ENCODE measurements at places on chromosomes 16 and 17.

GRCh38 chr16:69190598-69190997, 3.6 kb downstream of the SNTB2 start:
- no peak for DNase-seq

DNA sequence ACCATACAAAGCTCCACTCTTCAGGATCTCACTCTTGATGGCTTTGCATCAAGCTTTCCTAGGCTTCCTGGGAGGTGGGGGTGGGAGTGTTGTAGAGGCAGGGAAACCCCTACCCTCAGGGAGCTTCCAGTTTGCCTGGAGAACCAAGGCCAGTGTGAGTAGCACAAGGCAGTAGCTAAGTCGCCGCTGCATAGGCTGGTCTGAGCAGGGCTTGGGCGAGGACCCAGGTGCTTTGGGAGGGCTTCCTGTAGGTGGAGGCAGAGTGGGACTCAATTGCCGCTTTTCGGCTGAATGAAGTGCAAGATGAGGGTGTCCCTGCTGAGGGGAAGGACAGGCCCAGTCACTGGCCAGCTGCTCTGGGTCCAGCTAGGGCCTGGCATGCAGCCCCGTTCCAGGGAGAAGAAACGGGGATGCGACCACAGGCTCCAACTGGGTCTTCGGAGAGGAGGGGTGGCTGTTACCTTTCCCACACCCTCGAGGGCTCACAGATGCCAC, 3.9 kb downstream of the CD79B start:
- no peak for DNase-seq

GRCh38 chr17:63270610-63271009, 175.5 kb downstream of the CYB561 start:
- DNase-seq: no peak

- no peak for DNase-seq
Measured at GRCh38 chr17:69064001-69064400, 3.3 kb upstream of the ABCA9 start.

DNA sequence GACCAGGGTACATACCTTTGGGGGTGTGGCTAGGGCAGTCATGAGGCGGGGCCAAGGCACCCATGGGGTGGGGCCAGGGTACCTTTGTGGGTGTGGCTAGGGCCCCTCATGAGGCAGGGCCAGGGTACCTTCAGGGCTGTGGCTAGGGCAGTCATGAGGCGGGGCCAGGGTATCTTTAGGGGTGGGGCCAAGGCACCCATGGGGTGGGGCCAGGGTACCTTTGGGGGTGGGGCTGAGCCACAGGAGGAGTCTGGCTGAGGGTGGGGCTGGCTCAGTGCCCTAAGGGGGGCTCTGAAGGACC, 3.5 kb downstream of the GNG13 start:
- DNase-seq: no peak

GRCh38 chr17:44761932-44762810, 3.4 kb downstream of the ADAM11 start:
- DNase-seq: no peak

GRCh38 chr17:43891851-43892646, 15.3 kb downstream of the MPP2 start:
- DNase-seq: peak; percentile 79

DNA sequence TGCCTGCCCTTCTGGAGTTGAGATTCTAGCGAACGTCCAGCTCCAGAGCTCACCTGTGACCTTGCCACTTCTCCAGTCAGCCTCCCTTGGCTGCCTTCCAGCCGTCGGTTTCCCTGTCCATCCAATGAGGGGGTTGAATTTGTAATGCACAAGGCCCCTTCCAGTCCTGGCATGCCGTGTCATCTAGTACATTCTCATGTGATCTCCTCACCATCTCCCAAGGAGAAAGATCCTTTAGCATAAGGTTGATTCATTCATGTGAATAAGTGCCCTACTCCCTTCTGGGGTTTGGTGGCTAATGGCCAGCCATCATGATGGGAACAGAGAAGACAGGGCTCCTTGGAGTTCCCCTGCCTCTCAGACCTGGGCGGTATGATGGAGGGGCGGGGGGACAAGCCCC, 18.9 kb upstream of the ABCC3 start:
- no peak for DNase-seq

DNA sequence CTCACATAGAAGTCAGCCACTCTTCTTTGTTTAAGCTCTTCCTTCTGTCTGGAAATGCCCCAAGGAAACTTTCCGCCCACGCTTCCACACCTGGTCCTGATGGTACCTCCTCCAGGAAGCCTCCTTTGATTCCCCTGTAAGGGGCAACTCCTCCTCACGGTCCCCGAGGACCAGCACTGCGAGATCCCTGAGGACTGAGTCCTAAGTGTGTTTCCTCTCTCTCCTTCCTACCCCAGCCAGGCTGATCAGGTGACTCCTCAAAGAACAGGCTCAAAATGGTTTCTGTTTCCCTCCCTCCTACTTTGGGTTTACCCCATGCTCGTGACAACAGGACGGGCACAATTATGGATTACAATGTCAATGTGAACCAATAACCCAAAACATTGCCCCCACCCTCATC, 63.0 kb upstream of the MED9 start:
- peak; percentile 28 for DNase-seq

DNA sequence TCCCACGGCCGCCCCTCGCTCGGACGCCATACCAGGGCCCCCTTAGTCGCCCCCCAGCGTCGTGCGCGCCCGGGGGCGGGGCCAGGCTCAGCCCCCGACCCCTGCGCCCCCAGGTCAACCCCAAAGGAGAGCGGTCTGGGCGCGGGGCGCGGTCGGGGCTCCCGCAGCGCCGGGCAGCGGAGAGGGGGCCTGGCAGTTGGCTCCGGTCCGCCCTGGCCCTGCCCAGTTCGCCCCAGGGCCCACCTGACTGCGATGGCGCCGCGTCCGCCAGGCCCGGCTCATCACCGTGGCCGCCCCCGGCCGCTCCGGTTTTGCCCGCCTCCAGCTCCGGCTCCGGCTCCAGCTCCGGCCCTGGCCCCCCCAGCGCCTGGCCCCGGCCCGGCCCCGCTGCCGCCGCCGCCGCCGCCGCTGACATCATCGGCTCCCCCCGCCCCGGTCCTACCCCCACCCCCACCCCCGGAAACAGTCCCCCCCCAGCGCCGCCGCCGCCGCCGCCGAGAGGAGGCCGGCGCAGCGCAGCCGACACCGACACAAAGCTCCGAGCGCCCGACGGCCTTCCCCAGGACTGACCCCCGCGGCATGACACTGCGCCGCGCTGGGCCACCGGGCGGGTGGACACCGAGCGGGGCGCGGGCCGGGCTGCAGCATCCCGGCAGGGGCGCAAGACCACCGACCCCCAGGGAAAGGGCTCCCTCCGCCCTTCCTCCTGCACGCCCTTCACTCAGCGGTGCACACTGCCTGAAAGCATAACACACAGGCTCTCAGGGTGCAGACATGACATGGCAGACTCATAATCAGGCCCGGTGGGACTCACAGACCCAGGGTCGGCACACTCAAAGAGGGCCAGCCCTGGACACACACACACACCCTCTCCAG, at the start of gene ZBTB4:
TSS of gene ZBTB4 (minus strand) at position 419 of the 876 bp plus-strand sequence. CDS start 12,830 bp downstream, outside the sequence.
- DNase-seq: peak; percentile 48
